Cardiac septum (tissue), 1 donor: ENCODE measurements at places on chromosomes 12 and 14.

DNA sequence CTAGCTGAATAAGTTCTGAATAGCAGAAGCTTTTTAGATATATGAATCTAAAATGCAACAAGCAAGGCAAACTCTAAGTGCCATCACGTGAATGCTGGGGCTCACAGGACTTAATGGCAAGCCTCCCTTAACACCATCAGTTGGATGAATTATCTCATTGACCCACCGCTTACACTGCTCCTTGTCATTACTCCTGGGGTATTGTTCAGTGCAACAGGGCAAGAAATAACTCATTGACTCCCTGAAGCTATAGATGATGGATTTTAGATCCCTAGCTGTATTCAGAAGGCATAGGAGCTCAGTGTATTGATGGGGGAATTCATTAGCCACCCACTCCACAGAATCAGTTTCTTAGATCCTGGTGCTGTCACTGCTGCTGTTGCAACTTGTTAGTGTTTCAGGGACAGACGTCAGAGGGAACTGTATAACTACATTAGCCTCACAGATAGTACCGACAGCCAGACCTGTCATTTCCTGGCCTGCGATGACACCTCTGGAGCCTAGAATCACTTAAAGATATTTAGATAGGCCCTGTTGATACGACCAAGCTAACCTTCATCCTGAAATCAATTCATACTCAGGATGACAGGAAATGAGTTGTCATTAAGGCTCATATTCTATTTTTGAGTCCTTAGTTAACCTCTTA lies 735.3 kb downstream of the DIO2 start:
- no peak for DNase-seq

DNA sequence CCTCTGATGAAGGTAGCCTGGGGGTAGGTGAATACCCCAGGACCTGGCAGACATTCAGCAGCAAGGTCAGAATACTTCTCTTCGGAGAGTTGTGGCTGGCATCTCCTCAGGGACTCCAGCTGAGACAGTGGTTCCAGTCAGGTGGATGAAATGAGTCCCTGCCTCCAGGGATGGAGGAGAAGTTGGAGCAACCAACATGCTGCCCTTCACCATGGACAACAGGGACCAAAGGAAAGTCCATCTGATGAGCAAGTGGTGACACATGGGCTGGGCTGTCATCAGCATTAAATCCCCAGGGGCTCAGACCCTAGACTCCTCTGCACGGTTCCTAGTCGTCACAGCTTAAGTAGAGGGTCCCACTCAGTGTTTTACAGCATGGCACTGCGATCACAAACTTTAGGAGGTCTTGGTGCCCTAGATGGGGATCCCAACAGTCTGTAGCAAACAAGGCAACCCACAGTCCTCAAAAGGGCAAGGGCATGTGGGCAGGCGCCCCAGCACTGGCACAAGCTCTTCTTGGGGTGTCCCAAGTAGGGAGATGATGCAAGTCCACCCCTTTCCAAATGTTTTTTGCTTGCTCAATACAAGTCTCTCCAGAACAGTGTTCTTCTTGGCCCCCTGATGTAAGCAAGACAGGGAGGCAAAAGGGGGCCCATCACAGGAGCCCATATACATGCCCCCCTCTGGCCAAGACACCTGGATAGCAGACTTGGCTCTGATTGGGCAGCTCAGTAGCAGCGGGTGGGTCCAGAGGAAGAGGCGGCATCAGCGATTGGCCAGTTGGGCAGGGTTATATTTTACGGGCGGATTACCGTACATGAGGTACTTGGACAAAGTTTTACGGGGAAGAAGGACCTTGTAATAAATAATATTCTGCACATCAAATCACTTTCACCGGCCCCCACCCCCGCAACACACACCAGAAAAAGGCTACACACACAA lies 10.8 kb upstream of the CDH24 start:
- DNase-seq, result no peak

GRCh38 chr12:94100211-94100627 lies 48.2 kb upstream of the PLXNC1 start:
- no peak for DNase-seq

- DNase-seq, result no peak
Observed at GRCh38 chr14:50836515-50836914, 5.6 kb upstream of the NIN start.

- DNase-seq, result no peak
Observed at GRCh38 chr12:5779401-5779800, 165.7 kb downstream of the ANO2 start.

GRCh38 chr12:111685322-111685810 lies 390 bp downstream of the BRAP start:
- no peak for DNase-seq

- DNase-seq, result no peak
Observed at GRCh38 chr12:54217774-54218241, 29.0 kb upstream of the SMUG1 start.
